ENCODE measurements at places on chromosomes 16 and 17.

DNA sequence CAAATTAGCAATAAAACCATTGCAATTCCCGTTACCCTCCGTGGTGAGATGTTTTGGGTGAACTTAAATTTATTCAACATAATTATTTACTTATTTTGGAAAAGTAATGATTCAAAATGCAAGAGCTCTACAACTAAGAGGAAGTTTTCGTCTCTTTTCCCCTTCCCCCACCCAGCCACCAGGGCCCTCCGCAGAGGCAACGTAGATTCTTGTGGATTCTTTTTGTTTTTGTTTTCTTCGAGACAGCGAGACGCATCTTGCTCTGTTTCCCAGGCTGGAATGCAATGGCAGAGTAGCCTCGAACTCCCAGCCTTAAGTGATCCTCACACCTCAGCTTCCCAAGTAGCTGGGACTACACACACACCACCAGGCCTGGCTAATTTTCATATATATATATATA lies 19.2 kb downstream of the CCDC40 start:
- no peak for DNase-seq

DNA sequence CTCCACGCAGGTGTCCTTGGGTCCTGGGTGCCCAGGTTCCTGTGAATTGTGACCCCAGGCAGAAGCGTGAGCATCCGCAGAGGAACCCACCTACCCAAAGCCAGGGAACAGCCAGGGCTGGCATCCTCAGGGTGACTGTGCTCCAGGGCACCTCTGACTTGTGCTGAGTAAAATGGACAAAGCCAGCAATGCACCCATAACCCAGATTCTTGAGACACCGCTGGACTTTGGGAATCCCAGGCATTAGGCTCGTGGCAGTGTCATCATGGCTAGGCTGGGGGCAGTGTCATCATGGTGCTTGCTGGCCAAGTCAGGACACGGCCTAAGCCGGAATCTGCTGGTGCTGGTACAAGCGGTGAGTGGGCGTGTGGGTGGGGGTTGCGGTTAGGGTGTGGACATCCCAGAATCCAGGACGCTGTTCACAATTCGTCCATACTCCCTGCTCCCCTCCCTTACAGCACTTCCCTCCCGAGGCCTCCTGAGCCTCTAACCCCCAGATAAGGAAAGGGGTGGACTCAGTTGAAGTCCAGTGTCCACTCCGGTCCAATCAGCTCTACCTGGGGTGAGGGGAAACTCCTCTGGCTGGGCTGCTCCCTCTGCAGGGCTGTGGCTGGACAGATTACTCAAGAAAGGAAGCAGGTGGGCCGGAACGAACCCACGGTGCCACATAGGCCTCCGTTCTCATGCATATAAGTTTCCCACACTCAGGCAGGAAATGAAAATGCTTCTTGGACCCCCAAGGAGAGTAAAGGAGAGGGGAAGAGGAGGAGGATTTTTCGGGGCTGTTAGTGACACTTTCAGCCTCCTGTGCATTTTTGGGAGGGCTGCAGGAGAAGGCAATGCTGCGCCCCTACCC lies 138.9 kb downstream of the SEC14L1 start:
- no peak for DNase-seq

DNA sequence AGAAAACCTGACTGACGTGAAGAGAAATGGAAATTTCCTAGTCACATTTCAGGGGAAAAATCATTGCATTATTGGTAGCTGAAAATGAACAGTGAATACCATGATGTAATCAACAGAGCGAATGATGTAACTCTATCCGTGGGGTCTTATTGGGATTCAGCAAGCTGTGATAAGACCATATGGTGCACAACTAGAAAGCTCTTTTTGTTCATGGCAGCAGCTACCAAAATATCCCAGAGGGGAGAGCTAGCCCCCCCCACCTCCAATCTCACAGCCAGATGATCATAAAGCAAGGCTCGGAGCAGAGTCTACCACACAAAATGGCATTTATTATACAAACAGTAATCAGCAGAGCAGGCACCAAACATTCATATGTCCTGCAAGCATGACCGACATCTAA lies 22.2 kb upstream of the DNAH17 start:
- no peak for DNase-seq

DNA sequence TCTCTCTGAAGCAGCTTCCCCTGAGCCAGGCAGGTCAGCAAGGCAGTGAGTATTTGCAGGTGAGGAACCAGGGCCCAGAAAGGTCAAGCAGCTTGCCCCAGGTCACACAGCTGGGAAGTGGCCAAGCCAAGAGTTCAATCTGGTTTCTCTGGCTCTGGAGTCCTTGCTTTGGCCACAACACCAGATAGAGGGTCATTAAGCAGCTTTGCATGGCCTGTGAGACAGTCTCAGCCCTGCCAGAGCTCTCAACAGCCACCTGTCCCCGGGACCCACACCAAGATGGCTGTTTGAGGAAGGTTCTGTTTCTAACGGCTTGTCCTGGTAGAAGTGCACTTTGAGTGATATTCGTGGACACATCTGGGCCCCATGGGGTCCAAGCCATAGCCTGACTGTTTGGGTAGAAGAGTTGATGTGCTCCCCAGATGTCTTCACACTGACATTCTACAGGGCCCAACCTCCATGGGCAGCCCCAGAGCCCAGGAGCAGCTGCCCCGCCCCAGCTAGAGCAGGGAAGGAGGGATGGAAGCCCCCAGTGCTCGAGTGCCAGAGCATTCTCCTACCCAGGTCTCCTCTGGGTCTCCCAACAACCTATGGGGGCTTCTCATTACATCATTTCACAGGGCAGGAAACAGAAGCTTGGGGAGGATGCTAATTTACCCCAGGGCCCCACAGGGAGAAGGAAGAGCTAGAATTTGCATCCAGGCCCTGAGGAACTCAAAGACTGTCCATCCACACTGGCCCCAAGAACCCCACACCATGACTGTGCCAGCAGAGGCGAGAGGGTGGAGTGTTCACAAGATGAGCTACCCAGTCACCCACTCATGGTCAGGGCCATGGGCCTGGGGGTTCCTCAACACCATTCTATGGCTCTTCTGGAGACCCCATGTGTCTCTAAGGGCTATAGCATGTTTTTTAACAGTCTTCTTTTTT lies 107.3 kb upstream of the CDH5 start:
- no peak for DNase-seq

DNA sequence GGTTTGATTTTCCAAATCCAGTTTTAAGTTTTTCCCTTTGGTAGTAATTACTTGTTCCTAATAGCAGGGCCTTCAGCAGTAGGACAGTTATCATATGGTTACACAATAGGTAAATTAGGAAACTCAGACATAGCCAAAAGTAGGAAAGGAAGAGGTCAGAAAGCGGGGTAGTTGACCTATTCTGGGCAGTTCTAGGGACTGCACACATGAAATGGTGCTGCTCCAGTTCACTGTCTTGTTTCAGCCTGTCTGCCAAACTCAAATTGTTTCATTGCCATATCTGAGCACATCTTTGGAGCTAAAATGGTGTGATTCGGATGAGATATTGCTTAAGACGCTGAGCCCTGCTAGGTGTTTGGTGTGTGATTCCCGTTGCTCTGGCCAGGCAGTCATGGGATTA lies 56.7 kb downstream of the TANGO6 start:
- no peak for DNase-seq

- DNase-seq = no peak
These were observed 551.1 kb downstream of the WWOX start for GRCh38 chr16:78650339-78651074.

GRCh38 chr16:10694306-10694705 lies 424 bp downstream of the TEKT5 start:
- no peak for DNase-seq

- DNase-seq = no peak
These were observed 804 bp downstream of the CRYM start for GRCh38 chr16:21277045-21277926.

- DNase-seq = no peak
These were observed 32.3 kb downstream of the CDR2 start for GRCh38 chr16:22342082-22342481.

DNA sequence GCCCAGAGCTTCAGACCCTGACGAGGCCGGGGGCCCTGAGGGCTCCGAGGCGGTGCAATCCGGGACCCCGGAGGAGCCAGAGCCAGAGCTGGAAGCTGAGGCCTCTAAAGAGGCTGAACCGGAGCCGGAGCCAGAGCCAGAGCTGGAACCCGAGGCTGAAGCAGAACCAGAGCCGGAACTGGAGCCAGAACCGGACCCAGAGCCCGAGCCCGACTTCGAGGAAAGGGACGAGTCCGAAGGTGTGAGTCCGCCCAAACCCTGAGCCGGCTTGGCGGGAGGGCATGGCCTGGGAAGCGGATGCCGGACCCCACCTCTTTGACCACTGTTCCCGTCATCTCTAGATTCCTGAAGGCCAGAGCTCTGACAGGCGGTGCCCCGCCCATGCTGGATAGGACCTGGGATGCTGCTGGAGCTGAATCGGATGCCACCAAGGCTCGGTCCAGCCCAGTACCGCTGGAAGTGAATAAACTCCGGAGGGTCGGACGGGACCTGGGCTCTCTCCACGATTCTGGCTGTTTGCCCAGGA lies 4.4 kb downstream of the NOL3 start:
- no peak for DNase-seq

GRCh38 chr16:21614896-21615295 lies 15.5 kb downstream of the METTL9 start:
- DNase-seq = no peak

DNA sequence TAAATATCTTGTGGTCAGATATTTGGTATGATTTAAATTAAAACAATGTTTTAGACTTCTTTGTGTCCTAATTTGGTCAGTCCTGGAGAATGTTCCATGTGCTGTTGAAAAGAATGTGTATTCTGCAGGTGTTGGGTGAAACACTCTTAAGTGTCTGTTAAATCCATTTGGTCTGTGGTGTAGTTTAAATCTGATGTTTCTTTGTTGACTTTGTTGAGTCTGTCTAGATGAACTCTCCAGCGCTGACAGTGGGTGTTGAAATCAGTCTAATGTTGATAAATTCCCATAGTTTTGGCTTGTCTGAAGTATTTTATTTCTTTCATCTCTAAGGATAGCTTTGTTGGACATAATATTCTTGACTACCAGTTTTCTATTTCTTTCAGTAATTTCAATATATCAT lies 18.8 kb downstream of the TANC2 start:
- DNase-seq = no peak

DNA sequence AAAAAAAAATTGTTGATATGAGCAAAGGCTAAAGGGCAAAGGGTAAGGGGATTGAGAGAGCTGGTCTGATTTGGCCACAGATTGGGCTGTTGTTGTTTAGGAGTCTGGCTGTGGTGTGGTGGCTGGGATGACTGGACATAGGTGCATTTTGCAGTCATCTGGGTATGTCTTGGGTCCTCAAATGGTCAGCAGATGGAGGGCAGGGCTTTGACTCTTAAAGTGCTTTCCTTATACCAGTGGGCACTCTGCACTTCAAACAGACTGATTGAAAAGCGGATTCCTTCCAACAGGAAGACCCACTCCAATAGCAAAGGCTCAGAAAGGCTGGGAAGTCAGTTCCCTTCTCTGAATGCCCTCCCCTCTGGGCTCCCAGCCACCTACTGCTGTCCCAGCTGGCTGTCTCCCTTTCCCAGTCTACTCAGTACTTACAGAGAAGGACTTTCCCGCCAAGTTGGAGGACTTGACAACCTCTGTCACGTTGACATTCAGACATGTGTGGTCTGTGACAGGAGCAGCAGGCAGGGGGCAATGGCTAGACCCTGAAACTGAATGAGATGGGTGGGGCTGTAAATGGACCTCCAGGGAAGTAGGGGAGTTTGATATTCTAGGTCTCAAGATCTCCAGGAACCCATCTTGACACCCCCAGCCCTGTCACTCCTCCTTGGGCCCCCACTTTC lies 19.6 kb upstream of the MFSD6L start:
- no peak for DNase-seq

DNA sequence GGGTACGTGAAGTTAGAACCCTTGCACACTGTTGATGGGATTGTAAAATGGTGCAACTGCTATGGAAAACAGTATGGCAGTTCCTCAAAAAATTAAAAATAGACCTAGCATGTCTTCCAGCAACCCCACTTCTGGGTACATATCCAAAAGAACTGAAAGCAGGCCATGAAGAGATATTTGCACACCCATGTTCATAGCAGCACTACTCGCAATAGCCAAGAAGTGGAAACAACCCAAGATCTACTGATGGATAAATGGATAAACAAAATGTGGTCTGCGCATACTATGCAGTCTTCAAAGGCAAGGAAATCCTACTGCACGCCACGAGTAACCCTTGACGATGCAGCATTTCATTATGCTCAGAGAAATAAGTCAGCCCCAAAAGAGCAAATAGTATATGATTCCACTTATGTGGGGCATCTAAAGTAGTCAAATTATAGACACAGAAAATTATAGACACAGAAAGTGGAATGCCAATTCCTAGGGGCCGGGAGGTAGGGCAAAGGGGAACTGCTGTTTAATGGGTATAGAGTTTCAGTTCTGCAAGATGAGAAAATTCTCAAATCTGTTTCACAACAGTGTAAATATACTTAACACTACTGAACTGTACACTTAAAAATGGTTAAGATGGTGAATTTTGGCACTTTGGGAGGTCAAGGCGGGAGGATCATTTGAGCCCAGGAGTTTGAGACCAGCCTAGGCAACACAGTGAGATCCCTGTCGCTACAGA lies 17.2 kb downstream of the CORO7 start:
- no peak for DNase-seq
